ENCODE measurements at places on chromosomes 2 and 18. TPM values are rescaled to one million over a fixed set of nuclear protein-coding genes. Genes with fewer than 3 reads are reported as not detected.

Gene IL36B
- total RNA-seq = not detected

Gene RMND5A
- total RNA-seq = 46.8 TPM

DNA sequence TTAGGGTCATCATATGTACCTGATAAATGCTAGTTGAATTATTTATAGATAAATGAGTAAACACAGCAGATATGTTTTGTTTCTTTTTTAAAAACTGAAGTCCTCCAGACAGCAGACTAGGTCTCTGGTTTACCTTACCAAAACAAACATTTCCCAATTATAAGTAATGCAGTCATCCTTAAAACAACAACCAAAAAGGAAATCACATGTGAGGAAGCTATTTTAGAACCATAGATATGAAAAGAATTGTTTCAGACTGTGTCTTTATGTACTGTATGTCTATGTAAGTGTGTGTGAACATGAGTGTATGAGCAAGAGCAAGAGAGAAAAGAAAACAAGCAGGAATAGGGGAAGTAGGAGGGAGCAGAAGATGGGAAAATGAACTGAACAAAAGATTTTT lies 441.0 kb downstream of the CPS1 start:
- DNase-seq = no peak

- no peak for DNase-seq
These were observed 39.8 kb downstream of the TMEM18 start for GRCh38 chr2:637406-637776.

DNA sequence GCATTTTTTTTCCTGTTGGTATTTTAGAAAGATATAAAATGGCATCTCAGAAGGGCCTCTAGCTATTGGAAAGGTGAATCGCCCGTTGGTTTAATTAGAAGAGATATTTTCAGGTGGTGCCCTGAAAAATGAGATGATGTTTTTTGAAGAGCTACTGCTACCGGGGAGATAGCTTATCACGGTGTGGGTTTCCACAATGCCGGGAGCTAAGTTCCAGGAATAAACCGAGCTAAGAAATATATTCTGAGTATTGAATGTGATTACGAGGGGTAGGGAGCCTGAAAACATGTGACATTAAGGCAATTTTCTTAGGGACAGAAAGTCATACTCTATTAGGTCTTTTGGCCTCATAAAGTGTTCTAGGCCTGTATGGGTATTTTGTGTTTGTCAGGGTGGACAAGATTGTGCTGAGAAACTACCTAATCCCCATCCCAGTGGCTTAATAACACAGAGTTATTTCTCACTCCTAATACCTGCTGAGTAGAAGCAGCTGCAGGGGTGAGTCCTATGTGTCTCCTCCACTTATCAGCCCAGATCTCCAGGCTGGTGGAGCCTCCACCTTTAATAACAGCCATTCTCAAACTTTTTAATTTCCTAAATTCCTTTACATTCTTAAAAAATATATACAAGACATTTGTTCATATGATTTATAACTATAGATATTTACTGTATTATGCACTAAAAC lies 150.2 kb downstream of the LRRTM1 start:
- DNase-seq = no peak

DNA sequence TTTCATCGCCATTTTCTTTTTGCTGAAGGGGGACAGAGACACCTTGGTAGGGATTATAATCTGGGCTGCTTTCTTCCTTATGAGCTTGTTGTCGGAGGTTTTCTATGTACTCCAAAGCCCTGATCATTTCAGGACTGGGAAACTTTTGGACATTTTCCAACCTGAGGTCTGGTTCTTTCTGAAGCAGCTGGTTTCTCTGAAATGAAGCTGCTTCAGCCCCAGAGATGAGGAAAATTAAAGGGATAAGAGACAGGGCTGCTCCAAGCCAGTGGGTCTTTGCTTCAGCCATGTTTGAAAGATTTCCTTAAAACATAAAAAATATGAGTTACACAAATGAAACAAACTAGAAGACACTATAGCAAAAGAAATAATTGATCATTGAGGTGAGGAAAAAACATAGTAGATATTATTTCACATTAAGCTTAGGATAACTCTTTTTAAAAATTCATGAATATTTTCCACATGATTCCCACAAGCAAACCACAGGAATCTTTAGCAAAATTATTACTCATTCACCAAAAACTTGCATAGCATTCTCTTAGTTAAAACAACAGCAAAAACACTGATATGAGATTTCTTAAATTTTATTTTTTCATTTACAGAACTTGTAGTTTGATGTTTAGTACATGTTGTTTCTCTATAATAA lies 3.0 kb downstream of the SCG2 start:
- no peak for DNase-seq

DNA sequence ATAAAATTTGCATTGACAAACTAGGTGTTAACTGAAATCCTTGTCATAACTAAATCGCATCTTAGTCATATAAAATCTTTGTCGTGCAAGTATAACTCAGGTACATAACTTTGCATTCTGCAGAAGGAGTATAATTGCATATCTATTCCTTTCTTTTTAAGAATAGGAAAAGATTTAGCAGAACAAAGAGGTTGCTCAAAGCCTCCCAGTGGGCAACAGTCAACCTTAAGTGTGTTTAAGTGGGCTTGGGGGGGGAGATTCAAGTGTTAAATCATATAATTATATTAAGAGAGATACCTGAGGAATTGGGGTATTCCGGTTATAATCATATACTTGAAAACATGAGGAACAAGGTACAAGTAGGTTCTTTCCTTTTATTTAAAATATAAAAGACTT lies 913.3 kb downstream of the CPS1 start:
- no peak for DNase-seq

- no peak for DNase-seq
These were observed 2.4 kb downstream of the PRELID3A start for GRCh38 chr18:12410081-12410481.

GRCh38 chr18:457521-458412 lies 42.7 kb downstream of the COLEC12 start:
- DNase-seq = no peak

All from H7 (cell line).